NCI-H187 treated with DMSO at 0.1 percent for 48 hours (cell line): ENCODE measurements at places on chromosomes 5 and 9.

DNA sequence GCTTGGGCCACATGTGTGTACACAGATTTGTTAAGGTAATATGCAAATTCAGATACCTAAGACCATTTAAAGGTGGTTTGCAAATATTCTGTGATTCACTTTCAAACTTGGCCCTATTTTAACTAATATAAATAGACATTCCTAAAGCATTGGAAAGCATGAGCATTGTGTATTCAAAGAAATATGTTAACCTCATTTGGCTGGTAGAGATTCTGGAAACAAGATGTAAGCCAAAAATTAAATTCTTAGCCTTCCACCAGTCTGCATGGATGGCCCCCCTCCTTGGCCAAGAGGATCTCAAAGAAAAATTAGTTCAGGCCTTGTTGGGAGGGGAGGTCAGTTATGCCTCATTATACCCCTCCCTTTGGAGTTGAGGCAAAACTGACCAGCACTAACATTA, 38.7 kb upstream of the C6 start:
- no peak for DNase-seq

DNA sequence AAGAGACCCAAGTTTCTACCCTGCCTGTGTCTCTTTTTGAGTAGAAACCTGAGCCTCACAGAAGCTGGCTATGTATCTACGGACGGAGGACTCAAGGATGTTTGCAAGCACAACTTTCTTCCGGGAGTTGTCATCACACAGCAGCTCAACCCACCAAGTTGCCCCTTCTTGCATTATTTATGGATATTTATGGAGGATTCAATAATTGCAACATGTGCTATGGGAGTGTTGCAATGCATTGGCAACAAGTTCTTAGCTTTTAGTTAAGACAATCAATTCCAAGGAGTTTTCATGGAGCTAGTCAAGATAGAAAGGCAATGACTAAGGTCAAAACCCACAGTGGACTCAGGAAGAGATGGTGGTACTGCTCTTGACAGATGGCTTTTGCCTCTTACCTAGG, 336.9 kb downstream of the ENC1 start:
- DNase-seq: no peak

- no peak for DNase-seq
Observed at GRCh38 chr5:109451146-109451545, 41.4 kb upstream of the PJA2 start.

DNA sequence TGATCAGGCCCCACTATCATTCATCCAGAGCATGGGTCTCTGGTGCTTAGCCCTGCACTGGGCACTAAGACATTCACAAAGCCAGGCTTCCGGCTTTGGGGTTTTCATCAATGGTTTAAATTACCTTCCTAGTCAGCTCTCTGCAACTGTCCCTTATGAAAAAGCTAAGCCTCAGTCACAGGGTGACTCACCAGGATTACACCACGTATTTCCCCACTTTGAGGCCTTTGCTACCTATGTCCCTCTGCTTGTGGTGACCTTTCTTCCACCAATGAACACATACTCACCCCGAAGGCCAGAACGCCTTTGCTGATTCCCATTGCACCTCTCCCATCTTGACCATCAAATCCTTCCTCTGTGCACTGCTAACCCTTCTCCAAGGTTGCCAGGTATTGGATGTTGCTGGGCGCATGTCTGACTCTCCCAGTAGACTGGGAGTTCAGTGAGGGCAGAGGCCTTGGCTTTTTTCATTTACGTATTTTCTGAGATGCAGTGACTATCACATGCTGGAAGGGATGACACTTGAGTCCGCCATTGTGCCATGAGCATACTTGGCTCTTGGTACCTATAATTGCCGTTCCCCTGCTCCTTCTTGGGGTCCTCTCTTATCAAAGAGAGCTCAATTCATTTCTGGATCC, 58.7 kb upstream of the TNFSF8 start:
- no peak for DNase-seq

GRCh38 chr5:159240301-159240870, 22.7 kb upstream of the UBLCP1 start:
- no peak for DNase-seq

GRCh38 chr9:99004115-99004514, 60.4 kb downstream of the COL15A1 start:
- no peak for DNase-seq

GRCh38 chr5:50435168-50435567, 5.9 kb downstream of the EMB start:
- DNase-seq: no peak

DNA sequence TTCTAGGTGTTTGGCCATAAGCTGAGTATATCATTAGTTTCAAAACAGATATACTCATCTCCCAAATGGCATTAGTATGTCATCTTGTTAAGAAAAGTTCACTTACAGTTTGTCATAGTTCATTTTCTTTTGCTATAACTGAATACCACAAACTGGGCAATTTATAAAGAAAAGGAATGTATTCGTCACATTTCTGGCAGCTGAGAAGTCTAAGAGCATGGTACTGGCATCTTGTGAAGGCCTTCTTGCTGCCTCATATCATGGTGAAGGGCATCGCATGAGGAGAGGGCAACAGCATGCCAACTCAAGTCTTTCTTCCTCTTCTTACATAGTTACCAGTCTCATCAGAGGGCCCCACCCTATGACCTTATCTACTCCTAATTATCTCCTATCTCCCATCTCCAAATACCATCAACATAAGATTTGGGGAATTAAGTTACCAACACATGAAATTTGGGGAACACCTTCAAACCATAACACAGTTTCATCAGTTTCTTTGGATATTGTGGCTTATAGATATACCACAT, 20.4 kb upstream of the ITGA1 start:
- DNase-seq: no peak

DNA sequence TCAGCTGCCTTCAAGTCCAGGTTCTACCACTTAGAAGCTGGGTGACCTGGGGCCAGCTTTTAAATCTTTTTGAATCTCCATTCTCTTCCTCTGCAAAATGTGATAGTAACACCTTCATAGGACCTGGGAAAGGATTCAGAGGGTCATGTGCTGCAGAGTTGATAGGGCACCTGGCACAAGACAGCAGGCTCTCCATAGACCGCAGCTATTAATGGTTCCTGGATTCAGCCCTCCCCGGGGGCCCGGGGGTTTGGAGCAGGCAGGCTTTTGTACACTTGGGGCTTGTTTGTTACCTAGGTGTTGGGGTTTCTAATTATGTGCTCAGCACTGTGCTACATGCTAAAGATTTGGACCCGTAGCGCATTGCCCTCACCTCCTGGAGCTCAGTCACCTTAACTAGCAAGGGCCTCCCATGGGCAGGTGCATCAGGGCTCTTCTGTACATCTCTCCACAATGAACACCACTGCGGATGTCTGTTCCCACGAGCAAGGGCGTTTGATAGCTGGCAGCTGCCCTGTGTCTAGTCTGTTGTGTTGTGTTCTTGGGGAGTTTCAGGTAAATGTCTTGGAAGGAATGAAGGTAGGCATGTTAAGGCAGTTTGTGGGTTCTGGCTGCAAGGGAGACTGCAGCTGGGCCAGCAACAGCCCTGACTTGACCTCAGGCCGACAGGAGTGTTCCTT, 12.1 kb downstream of the PRRC2B start:
- DNase-seq: no peak

DNA sequence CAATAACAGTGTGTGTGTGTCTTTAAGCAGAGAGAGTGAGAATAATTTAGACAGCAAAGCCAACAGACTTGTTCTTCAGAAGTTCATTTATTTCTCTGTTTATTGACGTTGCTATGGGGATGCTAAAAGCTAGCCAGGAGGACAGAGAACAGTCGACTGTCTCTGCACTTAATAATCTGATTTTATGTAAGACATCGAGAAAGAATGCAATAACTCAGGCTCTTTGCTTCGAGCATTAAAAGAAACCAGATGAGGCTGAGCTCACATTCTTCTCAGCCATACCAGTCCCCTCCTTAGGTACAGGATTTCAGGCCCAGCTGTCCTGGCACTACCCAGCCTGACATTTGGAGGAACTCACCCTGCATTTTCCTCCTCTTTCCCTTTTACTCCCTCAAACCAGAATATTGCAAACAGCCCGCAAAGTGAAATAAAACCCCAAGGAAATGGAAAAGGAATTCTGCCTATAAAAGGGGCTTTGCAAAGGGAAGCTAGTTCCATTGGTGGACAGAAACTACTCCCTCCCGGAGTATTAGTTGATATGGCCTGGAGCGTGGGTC, 44.5 kb upstream of the DPYSL3 start:
- DNase-seq: no peak

DNA sequence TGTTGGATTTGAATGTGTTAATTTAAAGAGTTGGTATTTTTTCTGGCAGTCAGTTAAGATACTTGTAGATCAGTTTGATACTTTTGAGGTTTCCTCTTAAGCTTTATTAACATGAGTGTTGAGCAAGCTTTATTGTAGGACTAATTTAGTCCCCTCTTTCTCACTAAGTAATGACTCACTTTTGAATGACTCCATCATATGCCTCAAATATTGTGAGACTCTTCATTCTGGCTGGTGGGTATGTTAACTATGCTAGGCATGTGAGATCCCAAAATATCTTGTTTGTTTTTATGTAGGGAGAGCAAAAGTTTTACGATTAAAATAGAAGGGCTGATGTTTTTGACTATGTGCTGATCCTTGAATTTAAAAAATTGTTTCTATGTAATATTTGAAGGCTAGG, 355.7 kb downstream of the IZUMO3 start:
- DNase-seq: no peak

DNA sequence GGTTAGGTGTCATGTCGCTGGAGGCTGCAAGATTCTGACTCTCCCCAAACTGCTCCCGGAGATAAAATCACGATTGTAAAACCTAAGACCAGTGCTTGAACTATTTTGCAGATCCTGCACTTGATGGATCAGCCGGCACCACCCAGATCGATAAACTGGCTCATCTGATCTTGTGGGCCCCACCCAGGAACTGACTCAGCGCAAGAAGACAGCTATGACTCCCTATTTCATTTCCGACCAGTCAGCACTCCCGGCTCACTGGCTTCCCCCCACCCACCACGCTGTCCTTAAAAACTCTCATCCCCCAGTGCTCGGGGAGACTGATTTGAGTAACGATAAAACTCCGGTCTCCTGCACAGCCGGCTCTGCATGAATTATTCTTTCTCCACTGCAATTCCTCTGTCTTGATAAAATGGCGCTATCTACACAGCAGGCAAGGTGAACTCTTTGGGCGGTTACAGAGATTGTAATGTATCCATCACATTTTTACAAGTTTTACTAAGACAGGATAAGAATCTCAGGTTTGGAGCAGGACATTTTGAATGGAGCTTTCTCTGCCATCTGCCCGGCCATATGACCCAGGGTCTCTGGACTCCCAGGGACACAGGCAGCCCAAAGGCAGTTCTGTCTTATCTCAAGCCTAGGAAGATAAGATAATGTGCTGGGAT, 10.6 kb upstream of the PPP1R26 start:
- DNase-seq: no peak
